ENCODE measurements at places on chromosomes 5 and 9. TPM values are rescaled to one million over a fixed set of nuclear protein-coding genes. Genes with fewer than 3 reads are reported as not detected.

Gene PRRX2
- polyA plus RNA-seq, result 3.6 TPM

Gene MOB3B
- polyA plus RNA-seq, result 2.5 TPM

Gene PCDHB13
- polyA plus RNA-seq, result 0.33 TPM

Gene KCNV2
- polyA plus RNA-seq, result not detected

Gene GHR
- 1.6 TPM for polyA plus RNA-seq

Gene FOXD4L5
- 0.06 TPM for polyA plus RNA-seq

Gene C9orf153
- polyA plus RNA-seq, result 0.02 TPM

Gene PRDM9
- not detected for polyA plus RNA-seq

Gene ZNF483
- polyA plus RNA-seq, result 0.18 TPM

Gene RNF180
- polyA plus RNA-seq, result 1.0 TPM

Data from esophagus (tissue), 2 donors.